Ascending aorta (tissue), 2 donors: ENCODE measurements at places on chromosomes 5 and 9. TPM values are rescaled to one million over a fixed set of nuclear protein-coding genes. Genes with fewer than 3 reads are reported as not detected.

DNA sequence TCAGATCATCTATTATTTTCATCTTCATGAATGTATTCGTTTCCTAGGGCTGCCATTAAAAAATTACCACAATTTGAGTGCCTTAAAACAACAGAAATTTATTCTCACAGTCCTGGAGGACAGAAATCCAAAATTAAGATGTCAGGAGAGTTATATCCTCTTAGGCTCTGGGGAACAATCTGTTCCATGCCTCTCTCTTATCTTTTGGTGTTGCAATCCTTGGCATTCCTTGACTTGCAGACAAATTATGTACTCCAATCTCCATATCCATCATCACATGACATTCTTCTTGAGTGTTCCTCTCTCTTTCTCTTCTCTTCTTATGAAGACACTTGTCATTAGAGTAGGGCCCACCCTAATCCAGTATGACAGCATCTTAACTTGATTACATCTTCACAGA is 339.4 kb downstream of the EFNA5 start:
- DNase-seq: no peak

DNA sequence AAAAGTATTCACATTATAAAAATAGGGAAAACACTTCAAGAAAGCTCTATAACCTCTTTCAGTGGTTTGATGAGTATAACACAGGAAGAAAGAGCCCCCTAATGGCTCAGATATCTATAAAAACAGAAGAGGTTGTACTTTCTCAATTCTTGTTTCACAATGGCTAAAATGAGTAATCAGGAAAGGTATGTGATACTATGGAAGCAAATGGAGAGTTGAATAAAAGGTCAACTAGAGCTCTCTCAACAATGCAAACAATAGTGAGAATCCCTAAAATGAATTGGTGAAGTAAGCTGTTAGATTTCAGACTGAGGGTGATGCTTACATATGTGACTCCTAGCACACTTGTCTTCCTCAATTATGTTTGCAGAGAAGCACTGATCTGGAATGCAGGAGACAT is 584.6 kb upstream of the CDH18 start:
- no peak for DNase-seq

DNA sequence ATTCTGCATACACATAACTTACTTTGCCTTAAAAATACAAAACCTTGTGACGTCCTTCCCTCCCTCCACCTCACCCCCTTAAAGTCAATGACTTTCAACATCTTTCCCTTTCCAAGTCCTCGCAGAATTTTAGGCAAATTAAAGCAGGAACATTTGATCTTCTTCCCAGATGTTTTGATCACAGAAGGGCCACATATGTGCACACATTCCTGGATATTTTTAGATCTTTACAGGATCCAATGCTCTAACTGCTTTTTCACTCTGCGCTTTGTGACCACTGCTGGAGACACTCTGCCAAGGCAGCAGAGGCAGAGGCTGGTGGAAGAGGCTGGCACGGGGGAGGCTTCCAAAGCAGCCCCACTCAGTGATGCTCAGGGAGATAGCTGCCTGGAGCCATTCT is 130.7 kb downstream of the SEC61B start:
- DNase-seq: no peak

DNA sequence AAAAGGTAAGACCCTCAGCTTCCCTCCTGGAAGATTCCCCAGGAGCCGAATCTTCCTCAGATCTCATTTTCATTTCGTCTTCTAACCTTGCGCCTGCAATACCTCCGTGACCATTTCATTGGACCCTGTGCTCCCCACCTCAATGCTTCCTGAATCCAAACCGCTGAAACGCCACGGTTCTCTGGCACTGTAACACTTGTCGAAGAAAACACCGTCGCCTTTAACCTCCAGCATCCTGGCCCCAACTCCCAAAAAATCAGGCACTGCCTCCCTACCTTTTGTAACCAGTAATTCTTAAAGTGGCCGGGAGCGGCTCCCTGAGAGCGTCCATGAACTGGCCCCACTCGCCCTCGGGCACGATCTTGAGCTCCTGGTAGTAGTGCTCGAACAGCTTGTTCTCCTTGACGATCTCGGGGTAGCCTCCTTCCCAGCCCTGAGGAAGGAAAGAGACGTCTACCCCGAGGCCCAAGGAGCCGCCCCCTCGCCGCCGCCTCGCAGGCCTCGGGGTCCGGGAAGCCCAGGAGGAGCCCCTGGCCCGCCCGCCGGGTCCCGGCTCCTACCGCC is 438 bp downstream of the NSUN2 start:
- DNase-seq: no peak

- no peak for DNase-seq
Measured at GRCh38 chr5:1175801-1176472, 25.5 kb upstream of the SLC6A19 start.

Gene TLE1
- total RNA-seq: 58.5 TPM

Gene FAM78A
- total RNA-seq: 6.2 TPM

Gene TMEM174
- total RNA-seq: not detected
